ENCODE measurements at places on chromosomes 7 and 10. TPM values are rescaled to one million over a fixed set of nuclear protein-coding genes. Genes with fewer than 3 reads are reported as not detected.

Gene ACTR3C
- 0.87 TPM for total RNA-seq

DNA sequence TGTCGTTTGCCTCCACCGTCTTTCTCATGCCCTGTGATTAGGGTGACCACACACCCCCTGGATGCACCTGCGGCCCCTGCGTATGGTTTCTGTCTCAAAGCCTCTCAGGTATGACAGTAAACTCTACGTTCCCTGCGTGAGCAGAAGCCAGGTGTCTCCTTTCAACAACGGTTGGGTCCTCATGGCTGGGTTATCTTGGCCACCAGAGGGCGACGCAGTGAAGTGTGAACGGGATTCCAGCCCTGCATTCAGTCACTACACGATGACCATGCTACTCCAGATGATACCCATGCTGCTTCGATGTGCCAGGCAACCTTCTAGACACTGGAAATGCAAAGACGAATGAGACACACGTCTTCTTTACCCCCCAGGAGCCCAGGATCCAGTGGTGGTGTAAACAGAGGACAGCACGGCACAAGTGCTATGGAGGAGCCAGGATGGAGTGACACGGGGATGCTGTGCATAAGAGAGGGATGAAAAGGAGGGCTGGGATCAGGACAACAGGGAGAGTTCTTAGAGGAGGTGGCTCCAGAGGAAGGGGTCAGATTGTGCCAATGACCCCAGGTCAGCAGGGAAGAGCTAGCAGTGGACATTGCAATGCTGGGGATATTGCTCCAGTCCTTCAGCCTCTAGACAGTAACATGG lies 228.1 kb upstream of the PFKP start:
- H3K36me3 ChIP-seq: no peaks in the 10 kb centered on the region
- peak; percentile 64 for DNase-seq
- peaks cover 3% of the 10 kb centered on the region for H3K27me3 ChIP-seq
- no peak overlapping the region for H3K4me3 ChIP-seq
- H3K27ac ChIP-seq: no peak overlapping the region

- peaks cover 6% of the 10 kb centered on the region for H3K36me3 ChIP-seq
- no peak overlapping the region for H3K27ac ChIP-seq
- DNase-seq: no peak
- H3K4me3 ChIP-seq: no peak overlapping the region
- peaks cover 5% of the 10 kb centered on the region for H3K4me1 ChIP-seq
These were observed 246.5 kb downstream of the ELFN1 start for GRCh38 chr7:1916601-1916970.

DNA sequence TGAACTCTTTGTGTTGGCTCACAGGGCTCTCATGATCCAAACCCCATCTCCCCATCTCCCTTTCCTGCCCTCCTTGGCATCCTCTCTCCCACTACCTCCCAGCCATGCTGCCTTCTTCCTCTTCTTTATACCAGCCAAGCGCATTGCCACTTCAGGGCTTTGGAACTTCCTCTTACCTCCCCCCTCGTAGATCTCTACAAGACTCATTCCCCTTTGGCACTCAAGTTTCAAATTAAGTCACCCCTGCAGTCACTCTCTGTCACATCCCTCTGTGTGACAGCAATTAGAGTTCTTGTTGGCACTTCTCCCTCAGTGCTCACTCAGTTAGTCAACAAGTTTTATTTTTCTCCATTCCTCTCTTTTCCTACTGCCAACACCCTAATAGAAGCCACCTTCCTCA lies 20.8 kb upstream of the NRP1 start:
- no peak overlapping the region for H3K4me3 ChIP-seq
- no peak overlapping the region for H3K27ac ChIP-seq
- no peak for DNase-seq

GRCh38 chr7:680411-681127 lies 45.9 kb upstream of the DNAAF5 start:
- peaks cover 3% of the 10 kb centered on the region for H3K4me1 ChIP-seq
- H3K36me3 ChIP-seq: peaks cover 32% of the 10 kb centered on the region
- no peak for DNase-seq
- peaks cover 10% of the 10 kb centered on the region for H3K27me3 ChIP-seq
- H3K27ac ChIP-seq: no peak overlapping the region
- H3K4me3 ChIP-seq: peak overlapping the region; percentile 71

Gene ASB10
- total RNA-seq: not detected

DNA sequence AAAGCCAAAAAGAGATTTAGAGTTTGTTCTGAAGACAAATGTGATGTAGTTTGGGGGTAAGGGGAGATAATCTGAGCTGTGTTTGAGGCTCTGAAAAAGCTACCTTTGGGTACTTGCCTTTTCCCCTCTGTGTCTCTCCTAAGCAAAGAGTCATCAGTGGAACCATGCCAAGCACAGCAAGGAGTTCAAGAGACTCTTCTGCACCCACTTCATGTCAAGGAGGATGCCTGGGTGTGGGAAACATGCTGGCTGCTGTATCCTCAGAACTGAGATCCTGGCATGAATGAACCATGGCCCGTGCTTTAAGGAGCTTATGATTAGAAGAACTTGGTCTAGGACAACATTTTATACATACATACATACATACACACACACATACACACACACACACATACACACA lies 142.9 kb downstream of the NOC3L start:
- no peaks in the 10 kb centered on the region for H3K36me3 ChIP-seq
- peaks cover 6% of the 10 kb centered on the region for H3K27me3 ChIP-seq
- DNase-seq: no peak
- no peak overlapping the region for H3K4me3 ChIP-seq
- H3K4me1 ChIP-seq: no peaks in the 10 kb centered on the region

Gene PLPP4
- not detected for total RNA-seq

DNA sequence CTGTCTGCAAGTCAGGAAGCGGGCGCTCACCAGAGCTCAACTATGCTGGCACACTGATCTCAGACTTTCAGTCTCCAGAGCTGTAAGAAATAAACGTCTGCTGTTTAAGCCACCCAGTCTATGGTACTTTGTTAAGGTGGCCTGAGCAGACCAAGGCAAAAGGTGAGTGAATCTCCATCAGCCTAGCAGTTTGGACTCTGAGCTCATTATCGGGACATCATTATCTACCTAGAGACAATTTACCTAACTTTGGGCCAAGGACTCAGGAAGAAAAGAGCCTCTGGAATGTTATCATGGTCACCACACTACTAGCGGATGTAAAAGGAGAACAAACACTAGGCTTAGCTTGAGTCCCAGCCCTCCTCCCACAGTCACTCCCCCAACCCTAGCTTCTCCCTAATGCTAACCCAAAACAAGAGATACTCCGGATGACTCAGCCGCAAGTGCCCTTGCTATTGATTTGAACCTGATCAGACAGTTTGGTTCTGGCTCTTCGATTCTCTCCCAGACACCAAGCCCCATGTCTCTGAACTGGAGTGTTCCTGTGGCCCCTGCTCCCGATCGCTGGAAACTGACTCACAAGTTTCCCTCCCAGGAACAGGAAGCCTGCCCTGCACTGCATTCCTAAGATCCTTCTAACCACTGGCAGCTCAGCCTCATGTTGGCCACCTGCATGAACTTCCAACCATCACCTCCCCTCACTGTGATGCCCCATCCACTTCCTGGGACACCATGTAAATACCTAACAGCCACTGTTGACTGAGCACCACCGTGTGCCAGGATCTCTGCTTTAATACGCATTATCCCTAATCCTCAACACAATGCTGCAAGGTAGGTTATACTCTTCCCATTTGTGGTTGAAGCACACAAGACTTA lies 34.5 kb downstream of the CREB3L2 start:
- no peak for DNase-seq
- H3K27me3 ChIP-seq: no peaks in the 10 kb centered on the region
- peaks cover 11% of the 10 kb centered on the region for H3K36me3 ChIP-seq
- peaks cover 28% of the 10 kb centered on the region for H3K4me1 ChIP-seq
- H3K4me3 ChIP-seq: no peak overlapping the region

Gene ZNF425
- total RNA-seq: 6.2 TPM

- no peaks in the 10 kb centered on the region for H3K27me3 ChIP-seq
- peak; percentile 42 for DNase-seq
- no peak overlapping the region for H3K4me3 ChIP-seq
These were observed 48.3 kb upstream of the FAM171A1 start for GRCh38 chr10:15419279-15419874.

Gene SUN3
- not detected for total RNA-seq

- H3K27me3 ChIP-seq: no peaks in the 10 kb centered on the region
- no peak overlapping the region for H3K4me3 ChIP-seq
- no peaks in the 10 kb centered on the region for H3K4me1 ChIP-seq
- DNase-seq: no peak
- no peak overlapping the region for H3K27ac ChIP-seq
These were observed 92.9 kb downstream of the CPED1 start for GRCh38 chr7:121081327-121081936.

Gene ERVW-1
- total RNA-seq: not detected

DNA sequence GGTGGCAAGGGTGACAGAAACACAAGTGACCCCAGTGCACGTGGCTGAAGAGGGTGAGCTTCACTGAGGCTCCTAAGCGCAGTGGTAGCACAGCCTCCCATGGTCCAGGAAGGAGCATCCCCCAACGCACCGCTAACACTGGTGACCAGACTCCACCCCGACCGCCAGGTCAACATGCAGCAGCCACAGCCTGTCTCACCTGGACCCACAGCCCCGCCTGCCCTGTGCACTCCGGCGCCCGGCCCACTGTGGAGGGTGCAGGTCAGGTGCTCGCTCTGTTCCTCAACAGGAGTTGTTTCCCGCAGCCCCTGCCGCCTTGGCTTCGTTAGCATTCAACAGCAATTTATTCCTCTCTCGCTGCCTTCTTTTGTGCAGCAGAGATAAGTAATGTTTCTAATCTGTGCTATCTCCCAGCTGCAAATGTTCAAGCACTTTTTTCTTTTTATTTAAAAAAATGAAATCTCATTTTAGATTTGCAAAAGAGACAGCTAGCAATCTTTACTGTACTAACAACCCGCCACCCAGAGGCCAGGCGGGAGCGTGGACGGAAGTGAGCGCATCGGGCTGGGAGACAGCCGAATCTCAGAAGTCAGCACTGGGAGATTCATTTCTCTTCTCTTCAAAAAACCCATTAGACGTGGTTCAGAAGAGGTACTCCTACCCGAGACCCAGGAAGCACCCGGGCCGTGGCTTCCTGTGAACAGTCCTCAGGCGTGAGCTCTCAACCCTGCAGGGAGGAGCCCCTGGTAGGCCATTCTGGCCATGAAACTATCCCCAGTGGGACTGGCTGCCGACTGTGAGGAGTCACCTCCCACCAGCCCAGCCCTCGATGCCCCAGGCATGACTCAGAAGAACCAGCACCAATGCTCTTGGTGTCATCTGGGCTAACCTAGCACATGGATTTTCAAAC lies 133.4 kb downstream of the MAD1L1 start:
- H3K27ac ChIP-seq: no peak overlapping the region
- no peak overlapping the region for H3K4me3 ChIP-seq
- peaks cover 11% of the 10 kb centered on the region for H3K27me3 ChIP-seq

DNA sequence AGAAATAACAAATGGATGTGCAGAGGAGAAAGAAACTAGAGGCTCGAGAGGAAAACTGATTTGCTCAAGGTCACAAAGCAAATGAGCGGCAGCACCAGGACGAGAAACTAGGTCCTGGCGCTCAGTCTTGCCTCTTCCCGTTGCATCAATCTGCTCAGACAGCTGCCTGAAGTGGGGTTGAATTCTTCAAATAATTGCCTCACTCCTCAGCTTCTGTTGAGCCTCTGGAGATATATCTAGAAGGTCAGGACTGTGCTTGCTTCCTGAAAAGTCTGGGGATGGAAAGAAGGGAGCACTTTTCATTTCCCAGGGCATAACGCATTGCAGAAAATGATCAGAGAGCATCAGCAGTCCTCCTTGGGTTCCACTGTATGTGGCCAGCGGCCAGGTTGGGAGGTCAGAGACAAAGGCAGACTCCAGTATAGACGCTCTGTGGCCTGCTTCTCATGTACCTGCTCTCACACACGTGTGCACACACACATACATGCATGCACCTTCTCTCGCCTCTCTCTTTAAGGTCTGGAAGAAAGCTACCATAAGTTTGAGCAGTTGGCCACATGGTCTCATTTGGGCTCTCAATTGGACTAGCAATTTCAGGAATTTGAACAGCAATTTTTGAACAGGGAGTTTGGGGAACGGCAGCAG lies 83.7 kb upstream of the DUSP5 start:
- H3K36me3 ChIP-seq: no peaks in the 10 kb centered on the region
- no peak overlapping the region for H3K27ac ChIP-seq
- peaks cover 9% of the 10 kb centered on the region for H3K27me3 ChIP-seq
- H3K4me1 ChIP-seq: peaks cover 15% of the 10 kb centered on the region
- no peak for DNase-seq

DNA sequence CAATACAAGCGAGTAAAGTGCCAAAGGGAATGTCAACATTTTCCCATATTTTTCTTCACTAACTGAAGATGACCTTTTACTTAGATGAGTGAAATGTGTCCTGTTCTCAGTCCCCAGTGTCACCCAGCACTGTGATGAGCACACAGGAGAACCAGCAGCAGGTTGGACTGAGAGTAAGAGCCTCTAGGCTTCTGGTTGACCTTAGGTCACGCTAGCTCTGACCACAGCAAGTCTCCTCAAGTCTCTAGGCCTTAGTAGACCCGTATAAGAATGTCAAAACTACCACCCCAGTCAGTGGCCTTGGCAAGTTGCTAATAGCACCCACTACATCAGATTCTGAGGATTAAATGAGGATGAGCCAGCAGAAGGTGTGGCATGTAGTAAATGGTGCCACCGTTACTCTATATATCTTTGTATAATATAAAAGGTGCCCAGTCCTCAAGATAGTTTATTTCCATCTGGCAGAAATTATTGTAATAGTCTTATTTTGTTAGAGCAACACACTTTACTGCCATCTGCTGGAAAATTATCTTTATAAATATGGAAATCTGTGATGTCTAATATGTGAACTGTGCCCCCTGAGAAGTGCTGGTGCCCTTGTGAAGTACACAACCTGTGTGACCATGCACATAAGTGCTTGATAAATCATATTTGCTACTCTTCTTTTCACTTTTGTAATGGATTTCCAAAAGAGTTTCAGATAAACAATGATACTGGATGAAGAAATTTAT lies 75.7 kb downstream of the SPAG6 start:
- H3K27ac ChIP-seq: no peak overlapping the region
- no peak for DNase-seq

Gene FOXI2
- not detected for total RNA-seq

DNA sequence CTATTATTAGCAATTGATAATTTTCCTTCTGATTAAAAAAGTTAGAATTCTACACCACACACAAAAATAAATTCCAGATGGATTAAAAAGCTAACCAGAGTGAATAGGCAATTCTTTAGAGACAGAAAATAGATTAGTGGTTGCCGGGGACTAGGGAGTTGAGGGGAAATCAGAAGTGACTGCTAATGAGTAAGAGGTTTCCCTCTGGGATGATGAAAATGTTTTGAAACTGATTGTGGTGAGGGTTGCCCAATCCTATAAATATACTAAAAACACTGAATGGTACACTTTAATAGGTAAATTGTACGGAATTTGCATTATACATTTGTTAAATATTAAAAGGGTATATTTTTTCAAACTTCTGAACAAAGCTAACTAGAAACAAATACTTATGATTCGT lies 214.9 kb downstream of the GPAM start:
- no peak overlapping the region for H3K27ac ChIP-seq
- H3K4me1 ChIP-seq: no peaks in the 10 kb centered on the region
- no peak overlapping the region for H3K4me3 ChIP-seq
- no peaks in the 10 kb centered on the region for H3K36me3 ChIP-seq

GRCh38 chr7:75624134-75624832 lies 114.5 kb downstream of the HIP1 start:
- no peak for DNase-seq
- peaks cover 46% of the 10 kb centered on the region for H3K36me3 ChIP-seq
- peaks cover 15% of the 10 kb centered on the region for H3K4me1 ChIP-seq
- peak overlapping the region; percentile 18 for H3K4me3 ChIP-seq

Gene CRHR2
- total RNA-seq: 0.38 TPM

Gene EVX1
- total RNA-seq: 0.51 TPM
